Ureter (tissue), 1 donor: ENCODE measurements at places on chromosomes 1 and 21. TPM values are rescaled to one million over a fixed set of nuclear protein-coding genes. Genes with fewer than 3 reads are reported as not detected.

Gene CEP170
- total RNA-seq = 40.8 TPM

Gene SYPL2
- 2.0 TPM for total RNA-seq

Gene TCHHL1
- total RNA-seq = not detected

DNA sequence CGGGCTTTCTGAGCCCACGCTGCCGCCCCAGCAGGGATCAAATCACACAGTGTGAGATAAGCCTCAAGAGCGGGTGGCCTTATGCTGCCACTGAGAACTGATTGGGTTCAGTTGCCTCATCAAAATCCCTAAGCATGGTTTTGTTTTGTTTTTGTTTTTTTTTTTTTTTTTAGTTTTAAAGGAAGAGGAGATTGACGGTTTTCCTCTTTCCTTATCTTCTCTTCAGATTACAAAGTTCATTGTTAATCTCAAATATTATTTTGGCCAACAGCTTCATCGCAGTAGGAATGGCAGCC is 651 bp downstream of the COA6 start:
- no peak for DNase-seq

DNA sequence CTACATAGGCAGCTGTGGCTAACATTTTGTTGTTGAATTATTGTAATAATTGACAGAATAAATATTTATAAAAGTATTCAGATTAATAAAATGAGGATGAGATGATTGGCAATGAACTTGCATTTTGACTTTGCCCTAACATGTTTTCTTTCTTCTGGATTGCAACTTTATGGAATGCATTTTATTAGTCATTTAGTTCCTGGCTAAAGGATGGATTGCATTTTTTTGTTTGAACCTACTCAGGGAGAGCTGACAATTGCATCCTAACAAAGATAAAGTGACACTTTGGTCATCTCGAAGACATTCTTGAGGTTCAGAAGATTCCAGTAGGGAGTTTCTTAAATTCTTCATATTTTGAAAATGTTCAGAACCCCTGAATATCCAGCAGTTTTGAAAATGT is 37.5 kb downstream of the PGM1 start:
- no peak for DNase-seq

Gene SPRR3
- total RNA-seq = 79.0 TPM

Gene SMIM11
- 21.3 TPM for total RNA-seq
